ENCODE measurements at places on chromosomes 1 and 21.
A peak's percentile ranks its signal among the peaks of the same experiment; 100 is the strongest.

DNA sequence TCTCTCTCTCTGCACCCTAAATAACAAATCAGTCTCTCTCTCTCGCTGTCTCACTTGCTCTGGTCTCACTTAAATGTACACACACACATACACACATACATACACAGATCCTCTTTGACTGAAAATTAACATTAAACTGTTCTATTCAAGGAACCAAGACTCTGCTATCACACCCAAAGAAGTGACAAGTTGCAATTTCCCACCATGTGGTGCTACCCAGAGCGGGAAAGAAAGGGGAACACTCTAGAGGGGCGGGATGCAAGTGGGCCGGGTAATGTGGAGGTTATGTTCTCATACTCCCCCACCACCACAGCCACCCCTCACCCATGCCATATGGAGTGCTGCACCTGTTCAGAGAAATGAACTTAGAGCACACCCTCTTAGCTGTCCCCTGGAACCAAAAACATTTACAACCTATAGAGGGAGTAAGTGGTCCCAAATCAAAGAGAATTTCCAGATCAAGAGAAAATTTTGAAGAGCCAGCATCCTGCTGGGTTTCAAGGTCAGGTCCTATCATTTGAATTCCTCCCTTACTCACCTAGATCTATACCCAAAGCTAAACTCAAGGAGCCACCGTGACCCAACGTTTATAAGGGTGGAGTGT, 319.4 kb downstream of the BRINP2 start:
- no peak for DNase-seq

DNA sequence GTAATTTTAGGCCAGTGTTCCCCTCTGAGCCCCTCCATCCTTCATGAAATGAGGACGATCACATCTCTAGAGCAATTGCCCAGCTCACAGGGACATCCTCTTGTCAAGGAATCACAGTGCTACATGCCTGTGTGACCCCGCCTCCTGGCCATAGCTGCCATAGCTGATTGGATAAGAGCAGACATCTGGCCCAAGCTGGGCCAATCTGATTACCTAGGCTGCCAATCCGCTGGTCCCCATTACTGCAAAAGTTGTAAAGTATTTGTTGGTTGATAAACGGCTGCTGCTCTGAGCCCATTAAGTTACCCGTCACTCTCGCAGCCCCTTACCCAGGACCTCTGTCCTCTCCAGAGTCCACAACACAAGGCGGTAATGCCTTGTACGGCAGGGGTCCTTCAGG, 8.3 kb downstream of the NT5C1A start:
- no peak for DNase-seq

DNA sequence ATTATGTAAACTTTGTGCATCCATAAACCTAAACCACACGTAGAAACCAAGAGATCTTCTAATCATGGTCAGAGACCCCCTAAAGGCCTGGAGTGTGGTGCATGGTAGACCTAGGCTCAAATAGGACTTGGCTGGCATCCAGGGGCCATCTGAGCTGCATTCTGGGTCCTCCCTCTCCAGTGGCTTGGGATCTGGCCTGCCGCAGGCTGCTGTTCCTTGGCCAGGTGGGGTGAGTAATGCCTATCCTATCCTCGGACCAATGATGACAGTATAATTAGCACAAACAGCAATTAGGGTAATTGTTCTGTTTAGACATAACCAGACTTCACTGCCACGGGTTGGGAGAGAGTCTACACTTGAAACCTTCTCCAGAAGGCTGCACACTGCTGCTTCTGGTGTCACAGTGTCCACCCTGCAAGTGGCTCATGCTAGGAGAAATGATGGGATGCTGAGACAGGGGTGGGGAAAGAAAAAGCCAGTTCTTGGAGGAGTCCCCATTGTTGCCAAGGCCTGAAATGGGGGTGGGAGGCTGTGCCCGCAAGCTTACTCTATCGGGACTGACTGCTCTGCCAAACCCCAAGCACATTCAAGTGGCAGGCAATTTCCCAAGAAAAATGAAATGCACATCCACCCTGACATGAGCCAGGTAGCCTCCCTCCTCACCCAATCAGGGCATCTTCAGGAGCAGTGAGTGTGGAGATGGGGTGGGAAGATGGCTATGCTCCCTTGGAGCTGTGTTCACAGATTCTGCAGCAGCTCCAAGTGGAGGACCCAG, 12.5 kb upstream of the PKP1 start:
- DNase-seq, result no peak

DNA sequence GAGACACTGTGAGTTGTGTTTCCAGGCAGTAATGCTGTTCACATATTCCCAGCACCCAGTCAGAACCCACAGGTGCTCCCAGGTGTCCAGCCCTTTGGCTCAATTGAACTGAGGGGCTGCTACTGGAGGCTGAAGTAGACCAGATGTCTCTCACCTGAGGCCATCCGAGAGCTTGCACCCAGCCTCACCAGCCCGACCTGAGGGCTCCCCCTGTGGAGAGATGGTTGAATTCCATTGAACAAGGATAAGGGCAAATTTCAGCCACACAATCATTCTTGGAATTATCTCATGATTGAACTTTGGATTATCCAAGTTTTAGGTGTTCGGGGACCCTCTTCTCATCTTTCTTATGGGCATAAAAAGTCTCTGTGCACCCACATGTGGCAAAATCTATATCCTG, 52.1 kb downstream of the OBSCN start:
- DNase-seq, result no peak

DNA sequence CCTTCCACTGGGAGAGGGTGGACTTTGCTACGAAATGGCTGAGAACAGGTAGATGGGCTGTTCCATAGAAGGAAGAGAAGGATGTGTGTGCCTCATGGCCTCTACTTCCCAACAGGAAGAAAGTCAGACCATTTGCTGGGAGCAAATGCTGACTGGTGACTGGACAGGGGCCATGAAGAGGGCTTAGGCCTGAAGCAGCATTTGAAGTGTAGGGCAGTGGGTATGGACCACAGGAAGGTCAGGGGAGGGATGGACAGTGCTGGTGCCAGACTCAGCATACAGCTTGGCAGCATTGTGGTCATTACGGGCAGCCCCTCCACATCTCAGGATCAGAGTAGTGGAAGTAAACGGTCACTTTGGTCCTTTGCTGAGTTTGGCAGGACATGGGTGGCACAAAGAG, 275.7 kb downstream of the MATN1 start:
- DNase-seq, result no peak

DNA sequence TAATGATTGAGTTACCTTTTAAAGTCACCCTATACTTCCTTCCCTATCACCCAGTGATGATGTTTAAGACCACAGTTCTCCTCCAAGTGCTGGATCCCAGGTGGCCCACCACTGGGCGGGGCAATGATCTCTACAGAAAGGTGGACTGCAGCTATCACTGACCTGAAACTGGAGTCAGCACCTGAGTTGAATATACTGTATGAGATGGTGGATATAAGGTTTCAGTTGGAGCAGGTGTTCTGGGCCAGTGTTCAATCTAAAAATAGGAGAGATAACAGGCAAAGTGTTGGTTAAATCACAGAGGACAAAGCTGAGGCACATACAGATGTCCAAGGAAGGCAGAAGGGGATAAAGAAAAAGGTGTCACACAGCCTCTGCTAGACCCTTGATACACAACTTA, 96.6 kb downstream of the SIPA1L2 start:
- DNase-seq, result no peak

- peak; percentile 74 for DNase-seq
Observed at GRCh38 chr1:150151291-150152181, 1.8 kb downstream of the PLEKHO1 start.

- no peak for DNase-seq
Observed at GRCh38 chr21:38386967-38387366, 111.3 kb downstream of the ERG start.

- DNase-seq, result no peak
Observed at GRCh38 chr1:64065571-64065970, 137.9 kb upstream of the UBE2U start.

DNA sequence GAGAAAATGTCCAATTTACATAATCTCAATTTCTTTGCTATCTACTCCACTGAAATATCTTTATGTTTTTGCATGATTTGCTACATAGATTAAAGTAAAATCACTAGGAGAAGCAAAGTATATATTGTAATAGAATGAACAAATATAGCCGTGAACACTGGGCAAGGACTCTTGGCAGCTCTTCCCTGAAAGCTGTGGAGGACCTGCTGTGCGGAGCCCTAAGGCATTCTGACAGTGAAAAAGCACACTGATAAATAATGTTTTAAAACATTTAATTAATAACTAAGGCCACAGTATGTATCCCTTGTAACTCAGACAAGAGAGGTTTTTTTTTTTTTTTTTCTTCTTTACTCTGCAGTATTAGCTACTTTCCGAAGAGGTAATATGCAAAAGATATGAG, 256.1 kb upstream of the DPYD start:
- DNase-seq, result no peak

DNA sequence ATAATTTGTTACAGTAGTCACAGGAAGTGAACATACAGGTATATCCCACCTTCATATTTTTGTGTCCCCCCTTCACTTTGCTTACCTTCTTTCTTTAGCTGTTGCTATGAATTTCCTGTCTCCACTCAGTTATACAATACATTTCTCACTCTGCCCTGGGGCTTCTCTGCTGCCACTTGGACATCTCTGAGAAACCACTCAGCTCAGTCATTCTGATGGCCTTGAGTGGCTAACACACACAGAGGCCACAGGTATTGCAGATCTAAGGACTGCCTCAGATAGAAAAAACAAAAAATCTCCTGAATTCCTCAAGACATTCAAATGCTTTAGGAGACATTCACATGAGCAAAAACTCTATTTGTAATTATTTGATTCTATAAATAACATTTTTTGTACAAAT, 87.7 kb downstream of the OLFM3 start:
- no peak for DNase-seq

DNA sequence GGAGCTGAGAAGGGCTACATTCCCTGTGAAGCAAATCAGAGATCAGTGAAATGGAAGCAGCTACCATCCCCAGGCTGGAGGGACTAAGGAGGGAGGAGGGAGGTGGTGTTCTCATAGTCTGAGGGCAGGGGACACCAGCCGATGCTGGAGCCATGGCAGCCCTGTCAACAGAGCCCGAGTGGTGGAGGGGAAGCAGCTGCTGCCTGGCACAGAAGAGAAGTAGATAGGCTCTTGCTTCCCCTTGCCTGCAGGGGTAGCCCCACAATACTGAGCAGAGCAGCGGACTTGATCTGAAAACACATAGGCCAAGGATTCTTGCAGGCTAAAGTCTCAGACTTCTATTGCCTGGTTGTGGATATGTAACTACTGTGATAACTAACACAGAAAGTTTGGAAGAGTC, 255.1 kb downstream of the FGGY start:
- DNase-seq, result no peak

DNA sequence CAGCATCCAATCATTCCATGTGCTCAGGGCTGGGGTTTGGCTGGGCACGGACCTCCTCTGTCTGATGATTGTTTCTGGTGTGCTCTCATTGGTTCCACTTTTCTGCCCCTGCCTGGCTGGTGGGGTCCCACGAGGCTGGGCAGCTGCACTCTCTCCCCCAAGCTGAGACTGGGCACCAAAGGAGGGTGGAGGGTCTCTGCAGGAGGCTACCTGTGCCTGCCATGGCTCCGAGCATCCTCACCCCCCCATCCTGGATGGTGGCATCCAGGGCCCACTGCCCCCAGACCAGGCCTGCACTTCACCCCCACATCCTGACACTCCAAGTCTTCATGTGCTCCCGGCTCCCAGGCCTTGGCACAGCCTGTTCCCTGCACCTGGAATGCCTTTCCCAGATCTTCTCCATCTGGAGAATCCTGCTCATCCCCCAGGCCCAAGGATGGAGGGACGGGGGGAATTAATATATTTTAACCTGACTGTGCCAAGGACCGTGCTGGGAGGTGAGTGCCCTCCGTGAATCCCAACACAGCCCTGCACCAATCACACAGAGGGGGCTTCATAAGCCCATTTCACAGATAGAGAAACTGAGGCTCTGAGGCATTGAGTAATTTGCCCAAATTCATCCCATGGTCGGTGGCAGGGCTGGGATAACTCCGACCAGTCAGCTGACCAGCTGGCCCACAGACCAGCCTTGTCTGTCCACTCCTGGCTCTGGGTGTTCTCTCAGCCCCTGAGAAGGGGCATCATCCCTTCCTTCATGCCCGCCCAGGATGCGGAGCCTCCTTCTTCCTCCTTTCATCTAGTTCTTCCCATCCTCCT, 403.4 kb downstream of the MATN1 start:
- no peak for DNase-seq

DNA sequence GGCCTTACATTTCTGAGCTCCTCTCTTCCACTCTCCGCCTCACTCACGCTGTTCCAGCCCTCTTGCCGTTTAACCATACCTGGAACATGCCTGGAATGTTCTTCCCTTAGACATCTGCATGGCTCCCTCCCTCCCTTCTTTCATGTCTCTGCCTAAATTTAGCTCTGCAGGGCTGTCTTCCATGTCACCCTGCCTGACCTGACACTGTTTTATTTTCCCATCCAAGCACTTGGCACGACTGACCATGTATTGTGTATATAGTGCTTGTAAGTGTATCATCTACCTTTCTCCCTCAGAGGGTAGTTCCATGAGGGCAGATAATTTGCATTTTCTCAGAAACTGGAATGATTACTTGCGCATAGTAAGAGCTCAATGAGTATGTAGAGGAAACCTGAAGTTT, 47.3 kb downstream of the ST6GALNAC3 start:
- no peak for DNase-seq

DNA sequence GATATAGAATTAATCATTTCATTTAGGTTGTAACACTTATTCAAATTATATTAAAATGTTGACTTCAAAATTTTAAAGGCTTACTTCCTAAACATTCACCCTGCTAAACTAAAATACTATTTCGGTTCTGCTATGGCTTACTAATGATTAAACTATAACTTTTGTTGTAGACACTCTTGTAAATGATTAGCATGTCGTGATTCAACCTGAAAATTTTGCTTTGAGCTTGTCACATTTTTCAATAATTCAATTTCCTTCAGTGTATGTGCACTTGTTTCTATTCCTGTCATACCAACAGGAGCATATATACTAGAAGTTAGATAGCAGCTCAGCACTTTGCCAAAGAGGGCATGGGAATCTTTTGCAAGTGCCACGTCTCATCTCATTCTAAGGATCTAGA, 1018.8 kb downstream of the AMY1C start:
- DNase-seq, result no peak

- DNase-seq, result no peak
Observed at GRCh38 chr1:232036181-232036933, 409.8 kb downstream of the DISC1 start.

GRCh38 chr1:1959459-1959839, 40.4 kb upstream of the TMEM52 start:
- no peak for DNase-seq

- no peak for DNase-seq
Observed at GRCh38 chr1:167064621-167065020, 25.6 kb downstream of the GPA33 start.

- no peak for DNase-seq
Observed at GRCh38 chr1:95497566-95497965, 263.6 kb downstream of the RWDD3 start.

- DNase-seq, result no peak
Observed at GRCh38 chr1:169091480-169091941, 15.0 kb upstream of the ATP1B1 start.
